ENCODE measurements at places on chromosomes 4 and X. TPM values are rescaled to one million over a fixed set of nuclear protein-coding genes. Genes with fewer than 3 reads are reported as not detected.

The IQCM gene
- total RNA-seq: not detected

The LETM1 gene
- 34.5 TPM for total RNA-seq

The HMGN5 gene
- 3.6 TPM for total RNA-seq

The TMEM33 gene
- total RNA-seq: 27.1 TPM
